ENCODE measurements at places on chromosomes 6 and 20.

DNA sequence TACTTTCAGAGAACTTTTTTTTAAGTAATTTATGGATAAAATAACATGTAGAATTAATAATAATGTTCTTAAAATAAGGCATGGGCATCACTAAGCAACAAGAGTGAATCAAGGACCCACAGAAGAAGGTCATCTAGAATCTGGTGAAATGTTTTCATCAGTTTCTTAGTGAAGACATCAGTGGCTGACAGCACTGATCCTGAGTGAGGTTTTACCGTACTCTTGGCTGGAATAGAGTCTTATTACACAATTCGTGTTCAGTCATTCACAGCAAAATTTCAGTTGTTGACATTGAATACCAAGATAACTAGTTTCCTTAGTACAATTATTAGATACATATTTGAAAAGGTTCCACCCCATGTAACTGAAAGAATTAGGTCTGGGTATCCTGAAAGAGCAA, 140.4 kb downstream of the C6orf58 start:
- DNase-seq: no peak

- DNase-seq: no peak
Observed at GRCh38 chr6:6811128-6812009, 222.8 kb downstream of the LY86 start.

GRCh38 chr6:44234101-44235025, 11.0 kb downstream of the SLC29A1 start:
- DNase-seq: no peak

DNA sequence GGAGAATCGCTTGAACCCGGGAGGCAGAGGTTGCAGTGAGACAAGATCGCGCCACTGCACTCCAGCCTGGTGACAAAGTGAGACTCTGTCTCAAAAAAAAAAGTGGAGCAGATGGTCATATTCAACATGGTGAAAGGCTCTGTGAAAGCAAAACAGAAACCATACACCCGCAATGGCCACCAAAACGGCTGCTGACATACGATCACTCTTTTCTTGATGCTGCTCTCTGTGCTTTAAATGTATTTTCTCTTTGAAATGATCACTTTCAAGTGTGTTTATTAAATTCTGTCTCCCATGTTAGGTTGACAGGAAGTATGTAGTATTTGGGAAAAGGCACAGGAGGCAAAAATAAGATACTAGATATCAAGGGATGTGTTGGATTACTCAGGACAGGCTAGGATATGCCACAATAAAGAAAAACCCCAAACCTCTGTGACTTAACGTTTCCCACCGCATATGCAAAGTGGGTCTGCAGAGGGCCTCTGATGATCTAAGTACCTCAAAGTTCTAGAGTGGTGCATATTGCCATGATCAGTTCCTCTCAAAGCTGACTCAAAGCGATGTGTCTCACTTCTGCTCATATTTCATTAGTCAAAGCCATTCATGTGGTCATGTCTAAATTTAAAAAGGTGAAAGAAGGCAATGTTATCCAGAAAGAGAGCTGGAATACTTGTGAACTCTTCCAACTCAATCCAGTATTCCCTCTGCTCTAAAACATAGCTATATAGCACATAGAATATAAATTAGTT, 155.1 kb upstream of the SOX4 start:
- no peak for DNase-seq

DNA sequence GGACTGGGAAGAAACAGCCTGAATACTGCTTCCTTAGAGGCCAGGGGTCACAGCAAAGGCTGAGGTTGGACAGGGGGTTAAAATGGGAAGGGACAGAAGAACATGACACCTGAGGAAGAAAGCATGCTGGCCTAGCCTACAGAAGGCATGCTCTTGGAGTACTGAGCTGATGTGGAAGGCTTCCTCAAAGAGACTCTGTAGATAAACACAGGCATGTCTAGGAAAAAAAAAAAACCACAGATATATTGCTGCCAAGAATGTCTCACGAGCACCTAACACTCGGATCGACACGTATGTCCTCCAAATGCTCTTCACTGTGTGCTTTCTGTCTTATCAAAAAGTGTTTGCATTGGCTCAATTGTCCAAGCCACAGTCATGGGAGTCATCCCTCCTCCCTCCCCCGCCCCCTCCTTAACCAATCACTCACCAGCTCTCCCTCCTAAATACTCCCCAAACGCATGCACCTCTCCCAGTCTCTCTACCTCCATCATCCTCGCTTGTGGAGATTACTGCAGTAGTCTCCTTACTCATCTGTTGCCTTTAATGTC, 101.1 kb upstream of the LRFN2 start:
- no peak for DNase-seq

GRCh38 chr20:4195499-4195898, 180.1 kb upstream of the RNF24 start:
- no peak for DNase-seq

DNA sequence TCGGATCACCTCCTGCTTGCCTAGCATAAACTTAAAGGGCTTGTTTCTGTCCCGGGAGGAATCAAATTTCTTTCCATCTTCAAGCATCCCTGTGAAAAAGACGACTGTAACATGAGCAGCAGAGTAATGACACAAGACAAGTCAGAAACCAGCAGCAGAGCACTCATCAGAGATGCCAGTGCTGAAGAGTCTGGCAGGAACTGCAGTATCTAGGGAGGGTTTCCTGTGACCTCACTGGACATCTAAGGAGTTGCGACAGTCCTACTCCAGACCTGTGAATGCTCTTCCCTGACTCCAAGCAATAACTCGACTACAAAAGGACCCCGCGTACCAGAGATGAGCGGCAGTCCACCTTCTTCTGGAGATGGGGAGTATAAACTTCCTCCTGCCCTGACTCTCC, 17.3 kb downstream of the FKBP1A start:
- DNase-seq: no peak

GRCh38 chr6:78771586-78771985, 95.8 kb upstream of the IRAK1BP1 start:
- DNase-seq: no peak

DNA sequence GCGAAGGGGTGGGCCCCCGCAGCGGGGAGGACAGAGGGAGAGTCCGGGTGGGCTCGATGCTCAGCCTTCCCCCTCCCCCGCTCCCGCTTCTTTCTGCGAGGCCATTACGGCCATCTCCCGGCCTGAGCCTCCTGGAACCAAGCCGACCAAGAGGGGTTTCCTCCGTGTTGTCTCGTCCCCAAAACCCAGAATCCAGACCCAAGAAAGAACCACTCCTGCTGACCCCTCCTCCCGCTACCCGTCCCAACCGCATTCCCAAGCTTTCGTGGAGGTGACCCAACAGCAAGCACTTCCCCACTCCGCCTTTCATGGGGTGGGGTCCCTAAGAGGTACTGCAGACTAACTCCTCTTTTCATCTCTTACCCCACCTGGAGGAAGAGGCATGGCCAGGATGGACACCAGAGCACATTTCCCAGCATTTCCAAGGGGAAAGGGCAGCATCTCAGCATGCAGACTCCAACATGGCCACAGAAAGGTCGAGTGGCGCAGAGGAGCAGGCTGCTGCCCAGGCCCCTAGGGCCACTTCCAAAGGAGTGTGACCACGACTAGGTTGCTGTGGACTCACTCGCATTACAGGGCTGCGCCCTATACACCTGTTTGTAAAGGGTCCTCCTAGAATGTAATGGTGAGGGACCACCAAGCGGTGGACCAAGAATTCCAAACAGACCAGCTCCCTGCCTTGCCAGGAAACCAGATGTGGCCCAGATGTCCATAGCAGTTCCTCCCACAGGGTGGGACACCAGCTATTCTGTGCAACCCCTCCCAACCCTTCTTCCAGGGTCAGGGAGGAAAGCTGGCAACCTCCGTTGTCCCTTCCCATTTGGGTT, 53.4 kb downstream of the MRPL14 start:
- DNase-seq: no peak

- no peak for DNase-seq
Observed at GRCh38 chr20:12554426-12554825, 454.3 kb upstream of the SPTLC3 start.

DNA sequence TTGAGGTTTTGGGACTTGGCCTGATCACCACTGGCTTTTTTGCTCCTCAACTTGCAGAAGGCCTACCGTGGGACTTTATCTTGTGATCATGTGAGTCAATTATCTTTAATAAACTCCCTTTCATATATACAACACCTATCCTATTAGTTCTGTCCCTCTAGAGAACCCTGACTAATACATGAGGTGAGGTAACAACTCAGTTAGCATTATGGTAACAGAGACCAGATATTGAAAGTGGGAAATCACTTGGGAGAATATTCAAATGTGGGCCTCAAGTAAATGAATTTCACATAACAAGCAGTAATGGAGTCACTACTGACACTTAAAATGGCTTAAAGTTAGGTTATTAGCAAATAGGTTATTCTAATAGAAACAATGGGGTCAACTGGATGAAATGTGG, 438.1 kb upstream of the AGPAT4 start:
- no peak for DNase-seq
